ENCODE measurements at places on chromosomes 7 and 10. TPM values are rescaled to one million over a fixed set of nuclear protein-coding genes. Genes with fewer than 3 reads are reported as not detected.

Gene GRID2IP
- not detected for total RNA-seq

Gene NOS3
- 2.5 TPM for total RNA-seq

Gene GARIN1A
- total RNA-seq, result 3.6 TPM

Gene PRRT4
- total RNA-seq, result 0.69 TPM

Gene HYAL4
- 0.98 TPM for total RNA-seq

Gene H2BK1
- total RNA-seq, result not detected

Gene NME8
- total RNA-seq, result not detected

Gene NOC3L
- 23.1 TPM for total RNA-seq

- no peaks in the 10 kb centered on the region for H3K27me3 ChIP-seq
- no peak overlapping the region for H3K4me3 ChIP-seq
Measured at GRCh38 chr7:29237489-29237888, 42.9 kb downstream of the CHN2 start.

DNA sequence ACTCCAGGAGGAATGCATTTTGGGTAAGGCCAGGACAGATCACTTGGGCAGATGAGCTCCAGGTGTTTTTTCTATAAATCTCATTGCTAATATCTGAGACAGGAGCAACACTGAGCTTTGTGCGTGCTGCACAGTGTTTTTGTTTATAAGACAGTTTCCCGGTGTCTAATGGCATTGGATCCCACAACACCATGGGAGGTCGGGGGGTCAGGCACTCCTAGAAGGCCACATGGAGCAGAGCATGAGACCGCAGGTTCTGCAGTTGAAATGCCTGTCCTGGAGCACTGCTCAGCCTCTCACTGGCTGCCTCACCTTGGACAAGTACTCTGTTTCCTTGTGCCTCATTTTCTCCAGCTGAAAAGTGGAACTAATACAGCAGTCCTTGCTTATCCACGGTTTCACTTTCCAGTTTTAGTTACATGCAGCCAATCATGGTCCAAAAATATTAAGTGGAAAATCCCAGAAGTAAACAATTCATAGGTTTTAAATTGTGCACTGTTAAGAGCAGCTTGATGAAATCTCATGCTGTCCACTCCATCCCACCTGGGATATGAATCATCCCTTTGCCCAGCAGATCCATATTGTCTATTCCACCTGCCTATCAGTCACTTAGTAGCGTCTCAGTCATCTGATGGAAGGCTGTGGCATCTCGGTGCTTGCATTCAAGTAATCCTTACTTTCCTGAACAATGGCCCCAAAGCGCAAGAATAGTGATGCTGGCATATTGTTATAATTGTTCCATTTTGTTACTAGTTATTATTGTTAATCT, 35.2 kb downstream of the ATXN7L1 start:
- no peaks in the 10 kb centered on the region for H3K27me3 ChIP-seq
- no peak for DNase-seq
- H3K4me3 ChIP-seq, result no peak overlapping the region
- H3K36me3 ChIP-seq, result no peaks in the 10 kb centered on the region

GRCh38 chr7:130142654-130143333, 62.4 kb downstream of the TMEM209 start:
- DNase-seq, result no peak
- no peaks in the 10 kb centered on the region for H3K27me3 ChIP-seq
- no peak overlapping the region for H3K27ac ChIP-seq
- H3K4me3 ChIP-seq, result no peak overlapping the region

- peaks cover 13% of the 10 kb centered on the region for H3K4me1 ChIP-seq
- H3K27me3 ChIP-seq, result no peaks in the 10 kb centered on the region
- H3K27ac ChIP-seq, result no peak overlapping the region
- no peak overlapping the region for H3K4me3 ChIP-seq
Measured at GRCh38 chr10:98433881-98434732, 12.6 kb downstream of the HPS1 start.

DNA sequence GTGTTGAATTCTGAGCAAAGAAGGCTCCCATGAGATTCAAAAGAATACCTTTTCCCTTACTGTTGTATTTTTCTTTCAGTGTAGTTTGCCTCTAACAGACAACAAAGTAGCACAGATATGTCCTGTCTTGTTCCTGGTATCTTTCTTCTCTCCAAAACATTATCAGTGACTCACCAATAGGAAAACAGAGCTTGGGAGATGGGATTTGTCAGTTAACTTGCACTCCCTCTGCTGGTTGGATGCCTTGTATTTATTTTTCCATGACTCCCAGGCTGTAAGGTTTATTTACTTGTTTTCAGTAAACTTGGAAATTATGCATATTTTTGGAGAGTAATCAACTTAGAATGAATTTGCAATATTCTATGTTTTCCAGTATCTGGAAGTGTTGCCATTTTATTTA, 129.7 kb downstream of the SAMD9 start:
- H3K36me3 ChIP-seq, result no peaks in the 10 kb centered on the region
- H3K4me1 ChIP-seq, result no peaks in the 10 kb centered on the region
- H3K27me3 ChIP-seq, result no peaks in the 10 kb centered on the region

- no peaks in the 10 kb centered on the region for H3K36me3 ChIP-seq
- DNase-seq, result no peak
- H3K4me3 ChIP-seq, result no peak overlapping the region
- H3K27me3 ChIP-seq, result no peaks in the 10 kb centered on the region
- H3K4me1 ChIP-seq, result no peaks in the 10 kb centered on the region
Measured at GRCh38 chr10:82768040-82768439, 893.0 kb downstream of the NRG3 start.

DNA sequence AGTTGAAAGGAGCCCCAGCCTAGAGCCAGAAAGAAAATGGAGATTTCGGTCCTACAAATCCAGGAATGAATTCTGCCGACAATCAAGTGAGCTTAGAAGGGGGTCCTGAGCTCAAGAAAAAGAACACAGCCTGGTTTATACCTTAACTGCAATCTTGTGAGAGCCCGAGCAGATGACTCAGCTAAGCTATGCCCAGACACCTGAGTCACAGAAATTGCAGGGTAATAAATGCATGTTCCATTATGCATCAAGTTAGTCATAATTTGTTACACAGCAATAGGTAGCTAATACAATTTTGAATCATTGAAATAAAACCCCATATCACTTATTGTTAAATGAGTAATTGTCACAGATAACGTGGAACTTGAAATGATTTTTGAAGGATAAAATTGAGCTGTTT, 111.8 kb upstream of the FOXP2 start:
- H3K4me1 ChIP-seq, result no peaks in the 10 kb centered on the region
- no peak overlapping the region for H3K4me3 ChIP-seq
- no peak overlapping the region for H3K27ac ChIP-seq
- peak; percentile 8 for DNase-seq
- 0 out of 2 replicates have a peak, but pooled peaks cover 5% of the 10 kb centered on the region for H3K27me3 ChIP-seq
- H3K36me3 ChIP-seq, result no peaks in the 10 kb centered on the region

DNA sequence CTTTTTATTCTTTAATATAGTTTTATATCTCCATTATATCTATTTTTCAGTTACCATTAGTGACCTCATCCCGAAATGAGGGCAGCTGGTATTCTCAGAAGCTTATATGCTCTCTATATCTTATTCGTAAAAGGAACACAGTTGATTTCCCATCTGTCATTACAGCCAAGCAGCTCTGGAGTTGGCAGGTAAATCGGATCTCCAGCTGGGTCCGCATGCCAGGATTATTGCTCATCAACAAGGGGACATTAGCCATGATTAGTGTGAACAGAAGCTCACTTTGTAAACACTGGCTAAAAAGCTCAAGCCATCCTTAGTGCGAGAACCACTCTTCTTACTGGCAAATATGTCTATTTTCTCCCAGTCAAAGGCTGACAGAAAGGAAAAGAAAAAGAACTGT, 180.3 kb downstream of the NPSR1 start:
- no peak overlapping the region for H3K27ac ChIP-seq
- DNase-seq, result peak; percentile 66
- no peaks in the 10 kb centered on the region for H3K27me3 ChIP-seq
- no peak overlapping the region for H3K4me3 ChIP-seq
- H3K36me3 ChIP-seq, result no peaks in the 10 kb centered on the region

DNA sequence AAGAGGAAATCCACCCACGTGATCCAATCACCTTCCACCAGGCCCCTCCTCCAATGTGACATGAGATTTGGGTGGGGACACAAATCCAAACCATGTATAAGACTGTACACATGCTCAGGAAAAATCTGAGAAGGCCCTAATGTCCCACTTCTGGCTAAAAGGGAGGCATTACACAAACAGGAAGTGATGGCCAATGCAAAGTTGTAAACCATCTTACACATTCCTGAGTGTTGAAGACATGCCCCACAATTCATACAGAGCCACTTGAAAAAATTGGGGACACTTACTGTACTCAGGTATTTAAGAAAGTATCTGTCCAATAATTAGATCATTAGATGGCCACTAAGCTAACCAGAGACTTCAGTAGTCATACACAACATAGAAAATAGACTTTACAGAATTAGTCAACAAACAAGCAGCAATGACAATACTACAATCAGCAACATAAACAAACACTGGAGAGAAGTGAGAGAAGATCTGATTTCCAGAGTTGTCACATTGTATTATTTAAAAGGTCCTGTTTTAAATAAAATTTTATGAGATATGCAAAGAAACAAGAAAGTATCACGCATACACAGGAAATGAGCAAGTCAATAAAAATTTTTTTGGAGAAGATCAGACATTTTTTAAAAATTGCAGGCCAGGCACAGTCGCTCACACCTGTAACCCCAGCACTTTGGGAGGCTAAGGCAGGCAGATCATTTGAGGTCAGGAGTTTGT, 143.3 kb downstream of the DGKI start:
- DNase-seq, result no peak
- peaks cover 1% of the 10 kb centered on the region for H3K27me3 ChIP-seq
- H3K4me1 ChIP-seq, result no peaks in the 10 kb centered on the region
- no peaks in the 10 kb centered on the region for H3K36me3 ChIP-seq
- no peak overlapping the region for H3K27ac ChIP-seq
- H3K4me3 ChIP-seq, result no peak overlapping the region

GRCh38 chr10:77359950-77360520, 277.6 kb downstream of the KCNMA1 start:
- no peaks in the 10 kb centered on the region for H3K27me3 ChIP-seq
- peaks cover 5% of the 10 kb centered on the region for H3K36me3 ChIP-seq
- H3K27ac ChIP-seq, result no peak overlapping the region

DNA sequence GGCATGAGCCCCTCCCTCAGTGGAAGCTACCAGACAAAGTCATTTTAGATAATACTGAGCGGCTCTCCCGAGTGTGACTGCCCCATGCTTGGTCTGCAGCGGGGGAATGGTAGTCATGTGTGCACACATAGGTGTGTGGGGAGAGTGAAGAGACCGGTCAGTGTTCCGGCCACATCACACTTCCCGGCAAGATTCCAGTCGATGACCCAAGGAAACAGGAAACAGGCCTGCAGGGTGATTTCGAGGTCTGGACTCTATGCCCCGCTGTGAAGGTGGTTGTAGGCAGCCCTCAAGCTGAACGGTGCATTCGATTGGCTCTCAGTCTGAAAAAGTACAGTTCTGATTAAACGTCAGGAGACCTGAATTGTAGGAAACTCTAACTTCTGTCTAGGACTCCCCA, 73.2 kb downstream of the SYPL1 start:
- no peaks in the 10 kb centered on the region for H3K27me3 ChIP-seq
- no peak for DNase-seq
- no peak overlapping the region for H3K4me3 ChIP-seq
- H3K4me1 ChIP-seq, result peaks cover 5% of the 10 kb centered on the region
- H3K27ac ChIP-seq, result no peak overlapping the region

DNA sequence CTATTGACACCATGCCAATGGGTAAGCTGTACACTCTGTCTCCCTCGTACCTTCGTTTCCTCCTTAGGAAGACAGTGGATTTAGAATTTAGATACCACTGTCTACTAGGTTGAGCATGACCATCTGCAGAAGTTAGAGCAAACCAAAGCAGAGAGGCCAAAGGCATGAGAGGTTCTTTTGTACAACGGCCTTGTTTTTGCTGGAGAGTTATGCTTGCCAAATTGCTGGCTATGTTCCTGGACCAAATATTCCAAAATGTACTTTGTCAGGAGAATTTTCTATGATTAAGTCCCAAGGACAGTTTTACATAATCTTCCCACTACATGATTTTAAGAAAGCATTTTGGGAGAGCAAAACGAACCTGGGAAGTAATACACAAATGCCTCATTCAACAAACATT, 47.9 kb upstream of the PLCE1 start:
- H3K36me3 ChIP-seq, result no peaks in the 10 kb centered on the region
- DNase-seq, result no peak
- no peaks in the 10 kb centered on the region for H3K27me3 ChIP-seq
- no peak overlapping the region for H3K4me3 ChIP-seq
- H3K27ac ChIP-seq, result no peak overlapping the region

DNA sequence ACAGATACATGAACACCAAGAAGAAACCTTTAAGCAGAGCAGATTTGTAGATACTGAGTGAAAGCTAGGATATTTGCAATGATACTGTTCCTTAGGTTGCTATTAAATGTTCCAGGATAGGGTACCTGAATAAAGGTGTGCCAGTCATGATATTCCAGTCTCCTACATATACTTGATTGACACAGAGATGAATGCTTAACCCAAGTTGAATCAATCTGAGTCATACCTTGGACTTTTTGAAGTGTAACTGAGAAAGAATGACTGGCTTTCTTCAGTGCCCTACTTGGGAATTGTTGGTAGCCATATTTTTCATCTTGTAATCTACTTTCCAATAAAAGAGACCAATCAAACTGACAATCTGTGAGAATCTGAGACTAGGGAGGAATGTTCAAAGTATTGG, 805.7 kb upstream of the GHITM start:
- no peak for DNase-seq
- no peaks in the 10 kb centered on the region for H3K36me3 ChIP-seq
- no peak overlapping the region for H3K27ac ChIP-seq
- H3K27me3 ChIP-seq, result no peaks in the 10 kb centered on the region
- no peak overlapping the region for H3K4me3 ChIP-seq
- H3K4me1 ChIP-seq, result no peaks in the 10 kb centered on the region

DNA sequence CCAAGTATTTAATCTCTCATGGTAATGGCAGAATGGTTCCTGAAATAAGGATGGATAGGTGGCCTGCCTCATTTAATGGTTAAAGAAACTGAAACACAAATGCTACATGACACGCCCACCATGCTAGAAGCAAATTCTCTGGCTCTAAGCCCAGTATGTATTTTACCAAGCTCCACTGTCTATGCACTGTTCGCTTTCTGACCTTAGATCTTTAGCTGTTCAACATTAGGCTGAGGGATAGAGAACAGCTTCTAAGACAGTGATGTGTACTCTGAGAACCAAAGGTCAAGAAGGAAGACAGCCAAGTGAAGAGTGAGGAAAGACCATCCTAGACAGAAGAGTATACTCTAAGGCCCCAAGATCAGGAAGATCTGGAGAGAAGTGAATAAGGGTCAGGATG, 26.6 kb downstream of the FAM3C start:
- peak; percentile 33 for DNase-seq
- H3K4me1 ChIP-seq, result peaks cover 9% of the 10 kb centered on the region
- no peaks in the 10 kb centered on the region for H3K27me3 ChIP-seq
- H3K27ac ChIP-seq, result no peak overlapping the region
- peaks cover 27% of the 10 kb centered on the region for H3K36me3 ChIP-seq

DNA sequence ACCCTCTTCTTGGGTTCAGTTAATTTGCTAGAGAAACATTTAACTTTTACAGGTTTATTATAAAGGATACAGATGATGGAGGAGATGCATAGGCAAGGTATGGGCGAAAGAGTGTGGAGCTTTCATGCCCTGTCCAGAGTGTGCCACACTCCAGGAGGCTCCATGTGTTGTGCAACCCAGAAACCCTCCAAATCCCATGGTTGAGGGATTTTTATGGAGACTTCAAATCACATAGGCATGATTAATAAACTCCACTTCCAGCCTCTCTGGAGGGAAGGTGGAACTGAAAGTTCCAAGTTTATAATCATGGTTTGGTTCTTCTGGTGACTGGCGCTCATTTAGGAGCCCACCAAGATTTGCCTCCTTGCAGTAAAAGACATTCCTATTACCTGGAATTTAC, 159.9 kb downstream of the PHTF2 start:
- no peak for DNase-seq
- no peak overlapping the region for H3K27ac ChIP-seq
- H3K27me3 ChIP-seq, result no peaks in the 10 kb centered on the region
- H3K36me3 ChIP-seq, result no peaks in the 10 kb centered on the region
- no peak overlapping the region for H3K4me3 ChIP-seq
